MCF 10A (cell line): ENCODE measurements at places on chromosomes 12 and 14. TPM values are rescaled to one million over a fixed set of nuclear protein-coding genes. Genes with fewer than 3 reads are reported as not detected.

TRHDE gene
- total RNA-seq = not detected in 2 replicates

P2RX7 gene
- 0.68 and 1.3 TPM in 2 replicates for total RNA-seq

CMKLR1 gene
- 0.12 and 0.25 TPM in 2 replicates for total RNA-seq

STAT2 gene
- 61.2 and 101 TPM in 2 replicates for total RNA-seq

KRT4 gene
- total RNA-seq = not detected in 2 replicates

TMEM30B gene
- 0.09 and 0.22 TPM in 2 replicates for total RNA-seq

RBP5 gene
- not detected in 2 replicates for total RNA-seq

ATP2A2 gene
- 272 and 308 TPM in 2 replicates for total RNA-seq

DNA sequence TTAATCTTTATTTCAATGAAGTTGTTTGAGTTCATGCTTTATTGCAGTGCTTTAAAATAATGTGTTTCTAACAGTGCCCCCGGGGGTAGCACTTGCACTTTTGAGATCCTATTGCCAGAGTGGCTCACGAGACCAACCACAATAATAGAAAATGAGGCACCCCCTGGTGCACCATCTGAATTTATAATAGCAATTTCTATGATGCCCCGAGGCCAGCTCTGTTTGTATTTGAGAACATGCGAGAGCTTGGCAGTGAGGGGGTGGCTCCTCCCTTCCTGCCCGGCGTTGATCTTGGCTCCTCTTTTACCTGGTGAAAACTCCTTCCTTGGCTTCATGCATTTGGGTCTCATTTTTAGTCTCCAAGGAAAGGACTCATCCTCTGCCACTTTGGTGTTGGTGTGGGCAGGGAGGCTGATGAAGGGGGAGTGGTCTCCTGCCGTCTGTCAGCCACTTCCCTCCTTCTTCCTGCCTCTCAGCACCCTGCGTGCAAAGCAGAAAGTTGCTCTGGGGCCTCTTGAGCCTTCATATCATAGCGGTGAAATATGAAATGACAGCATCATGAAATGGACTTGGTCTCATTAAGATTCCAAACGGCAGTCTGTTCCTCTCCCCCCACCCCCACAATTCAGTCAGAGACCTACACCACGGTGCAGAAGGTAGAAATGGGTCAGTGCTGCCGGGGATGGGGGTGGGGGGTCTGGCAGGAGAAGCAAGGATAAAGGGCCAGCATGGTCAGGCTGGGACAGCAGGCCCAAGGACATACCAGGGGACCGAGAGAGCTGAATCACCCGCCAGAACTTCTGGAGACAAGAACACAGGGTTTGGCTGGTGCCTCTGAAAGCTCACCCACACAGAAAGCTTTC, 17.7 kb upstream of the NRXN3 start:
- H3K27ac ChIP-seq = no peak overlapping the region
- peak; percentile 52 for DNase-seq
- no peaks in the 10 kb centered on the region for H3K36me3 ChIP-seq
- peaks cover 10% of the 10 kb centered on the region for H3K4me1 ChIP-seq
- H3K4me3 ChIP-seq = no peak overlapping the region

GRCh38 chr12:5556033-5556614, 124.2 kb downstream of the NTF3 start:
- no peak overlapping the region for H3K27ac ChIP-seq
- H3K27me3 ChIP-seq = no peaks in the 10 kb centered on the region
- DNase-seq = no peak

DNA sequence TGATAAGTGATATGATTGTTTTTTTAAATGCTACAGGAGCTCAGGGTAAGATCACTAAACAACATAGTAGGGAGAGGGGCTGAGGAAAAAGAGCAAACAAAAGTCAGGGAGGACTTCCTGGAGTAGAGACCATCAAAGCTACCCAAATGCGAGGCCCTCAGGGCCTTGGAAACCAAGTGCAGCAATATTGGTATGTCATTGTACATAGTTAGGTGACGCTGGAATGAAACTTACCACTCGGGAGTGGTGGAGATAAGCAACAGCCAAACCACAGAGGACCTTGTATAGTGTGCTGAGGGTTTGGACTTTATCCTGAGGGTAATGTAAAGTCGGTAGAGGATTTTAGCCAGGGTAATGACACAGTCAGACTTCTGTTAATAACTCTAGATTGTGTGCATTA, 13.8 kb downstream of the KITLG start:
- H3K36me3 ChIP-seq = no peaks in the 10 kb centered on the region
- H3K27me3 ChIP-seq = no peaks in the 10 kb centered on the region
- DNase-seq = no peak
- H3K4me1 ChIP-seq = peaks cover 27% of the 10 kb centered on the region

- no peaks in the 10 kb centered on the region for H3K4me1 ChIP-seq
- H3K27ac ChIP-seq = no peak overlapping the region
- H3K36me3 ChIP-seq = no peaks in the 10 kb centered on the region
- H3K27me3 ChIP-seq = no peaks in the 10 kb centered on the region
- no peak for DNase-seq
- no peak overlapping the region for H3K4me3 ChIP-seq
Observed at GRCh38 chr14:25215607-25216006, 165.7 kb upstream of the STXBP6 start.

- H3K27me3 ChIP-seq = no peaks in the 10 kb centered on the region
- DNase-seq = peak; percentile 57
- peaks cover 24% of the 10 kb centered on the region for H3K4me1 ChIP-seq
- H3K36me3 ChIP-seq = peaks cover 32% of the 10 kb centered on the region
- H3K4me3 ChIP-seq = peak overlapping the region; percentile 77
Observed at GRCh38 chr14:100285021-100285912, 21.0 kb downstream of the SLC25A29 start.

DNA sequence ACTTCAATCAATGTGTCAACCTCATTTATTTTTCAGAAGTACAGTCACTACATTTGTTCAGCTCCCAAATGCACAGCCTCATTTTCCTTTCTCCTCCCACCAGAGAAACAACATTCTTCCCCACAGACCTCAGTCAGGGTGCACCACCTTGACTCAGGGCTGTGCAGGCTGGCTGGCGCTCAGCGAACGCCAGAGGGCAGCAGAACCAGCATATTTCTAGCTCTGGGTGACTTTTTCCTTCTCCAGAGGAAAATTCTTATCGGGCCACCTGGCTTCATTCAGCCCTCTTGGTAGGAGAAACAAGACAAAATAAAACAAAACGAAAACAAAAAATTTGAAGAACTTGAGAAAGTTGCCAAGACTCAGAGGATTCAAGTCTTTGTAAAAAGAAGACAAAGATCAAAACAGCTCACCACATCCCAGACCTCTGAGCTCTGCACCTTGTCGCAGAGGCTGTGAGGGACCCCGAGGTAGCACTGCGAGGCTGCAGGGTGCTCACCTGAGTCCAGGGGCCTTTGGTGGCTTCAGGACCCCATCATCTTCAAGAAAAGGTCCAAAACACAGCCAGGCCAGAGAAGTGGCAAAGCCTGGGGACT, 33.7 kb downstream of the PAH start:
- H3K36me3 ChIP-seq = no peaks in the 10 kb centered on the region
- no peak overlapping the region for H3K27ac ChIP-seq
- H3K4me3 ChIP-seq = no peak overlapping the region
- H3K27me3 ChIP-seq = peaks cover 47% of the 10 kb centered on the region

DNA sequence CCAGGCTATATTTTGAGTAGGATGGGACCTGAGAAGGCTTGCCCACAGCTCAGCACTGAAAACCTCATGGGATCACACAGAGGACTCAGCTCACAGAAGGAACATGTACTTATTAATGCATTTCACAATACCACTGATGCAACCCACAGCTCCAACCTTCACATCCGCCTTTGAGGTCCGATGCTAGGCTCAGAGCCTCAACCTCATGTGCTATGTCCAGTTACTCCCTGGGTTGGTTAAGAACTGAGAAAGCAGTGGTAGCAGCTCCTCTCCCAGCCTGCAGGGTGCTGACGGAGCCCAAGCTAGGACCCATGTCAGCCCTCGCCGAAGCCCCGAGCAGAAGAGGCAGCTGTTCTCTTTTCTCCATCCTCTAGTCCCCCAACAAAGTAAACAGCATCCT, 52.9 kb downstream of the SPTB start:
- peak; percentile 52 for DNase-seq
- H3K4me3 ChIP-seq = no peak overlapping the region
- H3K4me1 ChIP-seq = peaks cover 17% of the 10 kb centered on the region

GRCh38 chr12:50901685-50902113, 50.6 kb upstream of the HIGD1C start:
- H3K4me3 ChIP-seq = no peak overlapping the region
- no peaks in the 10 kb centered on the region for H3K4me1 ChIP-seq
- DNase-seq = no peak
- H3K36me3 ChIP-seq = no peaks in the 10 kb centered on the region

- H3K27ac ChIP-seq = no peak overlapping the region
- DNase-seq = no peak
- no peak overlapping the region for H3K4me3 ChIP-seq
- H3K36me3 ChIP-seq = no peaks in the 10 kb centered on the region
- no peaks in the 10 kb centered on the region for H3K27me3 ChIP-seq
Observed at GRCh38 chr14:83697099-83697498, 1832.8 kb upstream of the FLRT2 start.

- H3K27me3 ChIP-seq = no peaks in the 10 kb centered on the region
- DNase-seq = no peak
- H3K27ac ChIP-seq = no peak overlapping the region
Observed at GRCh38 chr14:79581912-79582576, 629.3 kb downstream of the DIO2 start.

DNA sequence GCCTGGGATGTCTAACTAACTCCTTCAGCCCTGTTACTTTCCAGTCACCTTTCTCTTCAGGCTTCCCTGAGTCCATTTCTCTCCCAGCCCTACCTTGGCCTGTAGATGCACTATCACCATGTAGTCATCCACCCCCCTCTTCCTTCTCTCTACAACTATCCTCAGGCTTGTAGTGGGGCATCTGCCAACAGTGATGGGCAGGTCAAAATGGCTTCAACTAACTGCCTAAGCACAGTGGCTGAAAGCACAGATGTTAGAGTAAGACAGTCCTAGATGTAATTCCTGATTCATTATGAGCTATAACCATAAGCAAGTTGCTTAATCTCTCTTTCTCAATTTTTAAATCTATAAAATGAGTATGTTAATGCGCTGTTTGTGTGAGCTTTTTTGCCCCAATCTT, 133.6 kb upstream of the NAV3 start:
- DNase-seq = no peak
- no peaks in the 10 kb centered on the region for H3K27me3 ChIP-seq
- no peak overlapping the region for H3K27ac ChIP-seq
- no peak overlapping the region for H3K4me3 ChIP-seq
- no peaks in the 10 kb centered on the region for H3K4me1 ChIP-seq

GRCh38 chr14:96156804-96157760, 47.6 kb upstream of the BDKRB2 start:
- H3K4me1 ChIP-seq = no peaks in the 10 kb centered on the region
- H3K4me3 ChIP-seq = no peak overlapping the region
- H3K27ac ChIP-seq = no peak overlapping the region
- H3K27me3 ChIP-seq = no peaks in the 10 kb centered on the region
- DNase-seq = no peak
- H3K36me3 ChIP-seq = no peaks in the 10 kb centered on the region

DNA sequence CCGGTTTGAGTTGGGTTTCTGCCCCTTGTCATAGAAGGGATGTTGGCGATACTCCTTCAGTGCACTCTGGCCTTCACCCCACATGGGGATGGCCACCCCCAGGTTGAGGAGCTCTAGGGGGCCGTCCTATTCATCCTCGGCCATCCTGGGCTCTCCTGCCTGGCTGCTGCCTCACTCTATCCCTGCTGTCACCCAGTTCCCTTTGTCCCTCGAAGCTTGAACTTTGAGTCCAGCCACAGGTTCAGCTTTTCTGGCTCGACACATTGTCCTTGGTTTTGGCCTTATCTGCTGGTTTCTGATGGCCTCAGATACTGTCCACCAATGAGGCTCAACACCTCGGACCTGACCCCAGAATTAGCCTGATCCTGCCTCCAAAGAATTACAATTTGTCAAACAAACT, 58.6 kb downstream of the C14orf132 start:
- no peak overlapping the region for H3K4me3 ChIP-seq
- no peak for DNase-seq
- H3K27ac ChIP-seq = no peak overlapping the region
- no peaks in the 10 kb centered on the region for H3K27me3 ChIP-seq

DNA sequence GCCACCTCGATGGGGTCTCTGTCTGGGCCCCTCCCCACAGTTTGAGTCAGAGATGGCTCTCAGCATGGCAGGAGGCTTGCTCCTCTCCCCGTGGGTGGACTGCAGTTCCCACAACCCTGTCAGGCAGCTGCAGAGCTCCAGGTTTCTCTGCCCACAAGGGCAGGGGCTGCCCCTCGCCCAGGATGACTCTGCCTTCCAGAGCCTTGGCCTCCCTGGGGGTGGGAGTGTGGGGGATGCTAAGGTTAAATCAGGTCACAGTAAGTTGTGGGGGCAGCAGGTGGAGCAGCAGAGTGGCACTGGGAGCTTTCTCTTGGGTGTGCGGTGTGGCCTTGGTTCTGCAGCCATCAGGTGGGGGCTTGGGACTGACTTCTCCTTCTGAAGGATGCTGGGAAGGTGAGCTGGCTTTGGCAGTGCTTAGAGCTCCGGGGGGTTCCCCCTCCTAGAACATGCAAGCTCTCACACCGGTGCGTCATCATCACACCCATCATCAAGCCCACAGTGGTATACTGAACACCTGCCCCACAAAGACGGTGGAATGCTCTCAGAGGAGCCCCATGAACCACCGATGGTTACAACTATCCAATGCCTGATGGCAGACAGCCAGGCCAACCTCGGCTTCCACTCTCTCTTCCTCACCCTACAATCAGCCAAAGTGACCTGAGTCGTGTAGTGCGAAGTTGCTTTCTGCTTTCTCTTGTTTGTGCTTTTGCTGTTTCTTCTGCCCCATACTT, 39.7 kb downstream of the ERH start:
- no peak overlapping the region for H3K27ac ChIP-seq
- no peak overlapping the region for H3K4me3 ChIP-seq
- H3K4me1 ChIP-seq = peaks cover 5% of the 10 kb centered on the region
- no peaks in the 10 kb centered on the region for H3K36me3 ChIP-seq

GRCh38 chr14:94428610-94429009, 24.0 kb downstream of the SERPINA11 start:
- H3K36me3 ChIP-seq = no peaks in the 10 kb centered on the region
- H3K4me1 ChIP-seq = no peaks in the 10 kb centered on the region
- no peaks in the 10 kb centered on the region for H3K27me3 ChIP-seq
- H3K27ac ChIP-seq = no peak overlapping the region

- DNase-seq = no peak
- H3K27me3 ChIP-seq = no peaks in the 10 kb centered on the region
- no peak overlapping the region for H3K27ac ChIP-seq
- no peaks in the 10 kb centered on the region for H3K36me3 ChIP-seq
- no peak overlapping the region for H3K4me3 ChIP-seq
Observed at GRCh38 chr14:53564870-53565269, 391.8 kb downstream of the BMP4 start.

DNA sequence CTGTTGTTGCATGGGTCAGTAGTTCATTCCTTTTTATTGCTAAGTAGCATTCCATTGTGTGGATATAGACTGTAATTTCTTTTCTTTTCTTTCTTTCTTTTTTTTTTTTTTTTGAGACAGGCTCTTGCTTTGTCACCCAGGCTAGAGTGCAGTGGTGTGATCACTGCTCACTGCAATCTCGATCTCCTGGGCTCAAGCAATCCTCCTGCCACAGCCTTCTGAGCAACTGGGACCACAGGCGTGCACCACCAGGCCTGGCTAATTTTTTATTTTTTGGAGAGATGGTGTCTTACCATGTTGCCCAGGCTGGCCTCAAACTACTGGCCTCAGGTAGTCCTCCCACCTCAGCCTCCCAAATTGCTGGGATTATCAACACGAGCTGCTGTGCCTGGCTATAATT, 5.2 kb downstream of the ATP6V0A2 start:
- peaks cover 4% of the 10 kb centered on the region for H3K36me3 ChIP-seq
- no peak overlapping the region for H3K27ac ChIP-seq
- no peak overlapping the region for H3K4me3 ChIP-seq
- peaks cover 16% of the 10 kb centered on the region for H3K4me1 ChIP-seq
- H3K27me3 ChIP-seq = no peaks in the 10 kb centered on the region
